ENCODE measurements at places on chromosomes 7 and 10.

- no peak for DNase-seq
Observed at GRCh38 chr7:158631574-158632195, 44.1 kb upstream of the PTPRN2 start.

DNA sequence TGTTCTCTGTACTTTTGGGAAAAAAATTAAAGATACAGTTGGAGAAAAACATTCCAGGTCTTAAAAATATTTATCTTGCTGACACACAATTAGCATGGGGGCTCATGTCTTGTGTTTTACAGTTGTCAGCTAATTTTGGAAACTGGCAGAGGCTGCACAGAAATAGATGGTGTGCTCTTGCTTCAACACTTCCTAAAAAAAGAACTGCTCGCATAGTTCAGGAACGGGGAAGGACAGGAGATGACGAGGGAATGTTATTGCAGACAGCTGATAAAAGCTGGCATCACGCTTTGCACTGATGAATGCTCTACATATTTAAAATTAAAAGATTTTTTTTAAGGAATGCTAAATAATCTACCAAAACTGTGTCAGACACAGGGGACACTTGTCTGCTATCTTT is 103.5 kb upstream of the CELF2 start:
- no peak for DNase-seq

DNA sequence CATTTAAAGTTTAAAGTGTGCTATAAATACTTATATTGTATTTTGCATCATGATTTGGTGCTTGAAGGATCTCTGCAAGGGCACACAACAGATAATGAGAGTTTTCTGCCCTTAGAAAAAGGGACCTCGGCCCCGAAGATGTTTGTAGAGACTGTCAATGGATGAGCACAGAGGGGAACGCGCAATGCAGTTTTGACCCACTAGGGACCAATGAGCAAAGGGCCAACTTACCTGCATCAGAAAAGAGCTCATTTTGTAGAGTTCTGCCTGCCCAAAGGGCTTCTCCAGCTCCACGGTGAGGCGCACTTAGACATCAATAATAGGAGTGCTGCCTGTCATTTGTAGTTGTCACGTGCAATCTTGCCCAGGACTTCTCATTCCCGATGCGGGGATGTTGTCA is 91.1 kb downstream of the BUB3 start:
- no peak for DNase-seq

DNA sequence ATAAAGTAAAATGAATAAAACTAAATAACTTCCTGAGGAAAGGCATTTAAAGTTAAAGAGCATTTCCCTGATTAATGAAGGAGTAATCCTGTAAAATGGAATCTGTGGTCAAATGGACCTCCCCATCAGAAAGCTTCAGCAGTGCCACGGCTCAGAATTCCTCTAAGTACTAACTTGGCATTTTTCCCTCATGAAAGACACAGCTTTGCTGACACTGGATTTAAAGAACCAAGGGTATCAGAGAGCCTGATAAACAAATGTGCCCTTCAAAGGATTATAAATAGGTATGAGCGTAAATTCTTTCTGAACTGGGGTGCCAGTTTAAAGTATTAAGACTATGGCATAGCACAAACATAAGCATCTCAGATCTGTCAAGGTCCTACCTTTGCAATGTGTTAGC is 24.2 kb upstream of the RNF148 start:
- no peak for DNase-seq

DNA sequence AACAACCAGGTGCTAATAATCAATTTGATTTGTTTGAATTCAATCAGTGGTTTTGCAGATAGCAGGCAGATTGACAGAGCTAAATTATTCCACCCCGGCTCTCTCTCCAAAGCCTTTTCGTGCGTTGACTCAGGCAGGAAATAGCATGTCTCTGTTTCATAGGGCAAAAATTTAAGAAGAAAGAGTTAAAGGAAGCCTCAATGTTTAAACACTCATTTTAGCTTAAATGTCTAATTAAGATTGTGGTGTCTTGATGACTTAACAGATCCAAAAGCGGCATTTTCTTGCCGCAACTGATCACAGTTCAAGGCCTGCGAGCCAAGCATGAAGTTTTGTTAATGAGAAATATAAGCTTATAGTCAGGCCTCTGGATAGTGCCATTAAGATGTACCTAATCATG is 1051.1 kb upstream of the AUTS2 start:
- DNase-seq: no peak

DNA sequence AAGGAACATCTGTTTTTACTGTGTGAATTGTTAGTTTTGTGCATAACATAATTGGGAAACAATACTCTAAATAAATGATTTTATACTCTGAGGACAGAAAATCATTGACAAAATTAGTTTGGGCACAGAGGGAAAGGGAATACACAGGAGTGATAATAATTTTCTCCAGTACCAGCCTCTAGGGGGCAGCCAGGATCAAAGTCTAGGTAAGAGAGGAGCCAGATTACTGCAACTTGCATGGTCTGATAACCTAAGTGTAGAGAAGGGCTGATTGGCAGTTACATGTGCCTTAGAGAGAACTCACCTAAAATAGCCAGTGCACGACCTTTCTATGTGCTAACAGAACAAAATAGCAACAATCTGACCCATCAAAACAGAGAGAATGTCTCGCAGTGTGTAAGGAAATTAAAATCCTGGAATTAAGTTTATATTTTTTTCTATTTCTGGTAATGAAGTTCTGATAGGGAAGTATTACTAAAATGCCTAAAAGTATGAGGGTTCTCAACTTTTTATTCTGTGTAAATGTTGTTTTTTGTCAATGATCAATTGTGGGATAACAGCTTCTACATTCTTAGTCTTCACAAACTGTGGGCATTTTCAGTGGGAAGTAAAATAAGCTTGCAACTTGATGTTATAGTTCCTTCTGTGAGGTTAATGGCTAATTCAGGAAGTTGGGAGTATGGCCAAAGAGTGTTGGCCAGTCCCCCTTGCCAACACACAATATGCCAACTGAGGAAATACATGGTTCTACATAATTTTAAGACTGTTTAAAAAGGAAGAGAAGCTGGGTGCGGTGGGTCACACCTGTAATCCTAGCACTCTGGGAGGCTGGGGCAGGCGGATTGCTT is 66.4 kb downstream of the EXOC6 start:
- peak; percentile 53 for DNase-seq

GRCh38 chr7:131329176-131329570 is 1.5 kb downstream of the MKLN1 start:
- DNase-seq: no peak

- no peak for DNase-seq
Observed at GRCh38 chr7:118559207-118559606, 334.7 kb downstream of the ANKRD7 start.

- DNase-seq: no peak
Observed at GRCh38 chr10:37736120-37736519, 121.3 kb downstream of the ZNF248 start.

- no peak for DNase-seq
Observed at GRCh38 chr7:137130751-137131158, 212.8 kb downstream of the PTN start.

- DNase-seq: no peak
Observed at GRCh38 chr10:27188259-27188658, 33.1 kb downstream of the MASTL start.

- DNase-seq: peak; percentile 14
Observed at GRCh38 chr10:78312197-78313047, 278.8 kb downstream of the RPS24 start.

DNA sequence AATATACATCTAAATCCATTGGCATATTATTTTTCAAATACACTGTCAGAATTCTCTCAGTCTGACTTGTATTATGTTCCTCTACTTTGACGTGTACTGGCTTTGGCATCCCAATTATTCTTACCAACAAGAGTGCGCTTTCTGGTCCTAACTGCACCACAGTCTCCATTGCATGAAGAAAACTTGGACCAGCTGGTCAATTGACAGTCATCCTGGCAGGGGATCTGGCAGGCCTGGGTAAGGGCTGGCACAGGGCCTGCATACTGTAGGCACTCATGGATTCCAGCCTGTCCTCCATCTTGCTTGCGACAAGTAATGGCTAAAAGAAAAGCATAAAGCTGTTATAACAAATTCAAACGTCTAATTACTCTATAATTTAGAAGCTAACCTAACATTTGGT is 384.9 kb downstream of the THSD7A start:
- DNase-seq: no peak

GRCh38 chr10:98474628-98475027 is 27.9 kb upstream of the HPS1 start:
- no peak for DNase-seq

DNA sequence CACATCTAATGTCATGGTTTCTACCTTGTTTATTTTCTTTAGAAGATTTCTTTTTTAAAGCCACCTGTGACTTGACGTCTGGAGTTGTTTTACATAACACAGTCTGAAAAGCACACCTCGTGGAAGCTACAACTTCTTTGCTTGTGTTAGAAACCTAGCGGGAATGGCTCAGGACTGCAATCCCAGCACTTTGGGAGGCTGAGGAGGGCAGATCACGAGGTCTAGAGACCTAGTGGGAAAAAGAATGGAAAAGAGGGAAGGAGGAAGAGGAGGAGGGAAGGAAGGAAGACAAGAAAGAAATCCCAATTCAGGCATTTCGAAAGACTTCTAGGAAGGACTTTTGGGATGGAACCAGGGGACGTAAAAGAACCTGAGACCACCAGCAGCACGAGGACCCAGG is 146.3 kb upstream of the CELF2 start:
- no peak for DNase-seq

- DNase-seq: no peak
Observed at GRCh38 chr7:123945938-123946337, 20.9 kb downstream of the SPAM1 start.

DNA sequence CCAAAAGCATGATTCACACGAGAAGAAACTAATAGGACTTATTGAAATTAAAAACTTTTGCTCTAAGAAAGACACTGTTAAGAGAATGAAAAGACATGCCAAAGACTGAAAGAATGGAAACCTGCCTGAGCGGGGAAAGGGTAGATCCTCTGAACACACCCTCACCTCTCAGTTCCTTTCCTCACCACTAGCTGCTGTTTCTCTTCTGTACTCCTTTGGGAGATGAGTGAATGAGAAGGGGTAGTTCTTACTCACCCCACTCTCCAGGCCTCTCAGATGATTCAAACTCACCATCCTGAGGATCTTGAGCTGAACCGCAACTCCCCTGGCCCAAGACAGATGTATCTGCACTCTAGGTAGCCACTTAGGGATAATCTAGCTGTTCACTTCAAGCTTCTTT is 41.9 kb downstream of the IQUB start:
- no peak for DNase-seq

DNA sequence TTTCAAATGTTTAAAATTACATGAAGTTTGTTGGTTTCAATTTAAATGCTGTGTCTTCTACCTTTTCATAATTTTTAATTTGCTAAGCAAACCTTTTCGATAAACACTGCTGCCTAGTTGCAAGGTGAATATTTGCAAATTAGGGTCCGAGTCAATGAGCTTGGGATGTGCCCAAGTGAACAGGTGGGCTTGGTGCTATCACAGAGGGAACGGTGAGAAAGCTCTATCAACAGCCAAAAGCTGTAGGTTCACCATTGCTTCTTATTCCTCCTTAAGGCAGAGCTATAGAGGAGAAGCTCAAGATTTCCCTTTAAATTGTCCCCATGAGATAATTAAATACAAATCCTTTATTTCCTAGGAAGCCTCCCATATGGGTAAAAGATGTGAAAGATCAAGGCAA is 245.3 kb upstream of the CELF2 start:
- DNase-seq: no peak

DNA sequence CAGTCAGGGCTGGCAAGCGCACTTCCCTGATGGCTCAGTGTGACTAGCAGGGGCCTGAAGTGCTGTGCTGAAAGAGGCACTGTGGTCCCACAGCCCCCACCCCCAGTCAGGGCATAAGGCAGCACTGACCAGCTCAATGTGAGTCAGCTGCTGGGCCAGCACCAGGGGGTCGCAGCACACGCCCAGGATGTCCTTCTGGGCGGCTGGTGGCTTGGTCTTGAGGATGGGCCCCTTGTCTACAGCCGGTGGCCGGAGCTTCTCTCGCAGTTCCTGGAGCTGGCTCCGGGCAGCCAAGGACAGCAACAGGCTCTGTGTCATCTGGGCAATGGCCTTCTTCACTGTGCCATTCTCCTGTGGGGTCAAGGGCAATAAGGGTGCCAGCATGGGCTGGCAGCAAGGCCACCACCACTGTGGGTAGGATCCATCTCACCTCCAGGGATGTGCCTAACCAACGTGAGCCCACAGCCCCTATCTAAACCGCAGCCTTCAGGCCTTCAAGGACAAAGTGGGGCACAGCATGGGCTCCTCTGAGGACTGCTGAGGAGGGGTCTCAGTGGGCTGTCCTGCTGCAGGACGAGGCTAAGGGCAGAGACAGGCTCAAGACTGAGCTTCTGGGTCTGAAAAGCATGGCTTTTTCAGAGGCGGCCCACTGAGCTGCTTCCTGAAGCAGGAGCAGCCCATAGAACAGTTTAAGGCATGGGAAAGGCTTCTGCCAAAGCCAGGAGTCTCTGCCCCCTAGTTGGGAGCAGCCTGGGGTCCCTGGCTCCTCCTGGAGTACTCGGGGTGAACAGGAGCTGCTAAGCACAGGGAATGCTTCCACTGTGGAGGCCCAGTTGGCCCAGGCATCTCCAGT is 62.5 kb downstream of the CSGALNACT2 start:
- no peak for DNase-seq

DNA sequence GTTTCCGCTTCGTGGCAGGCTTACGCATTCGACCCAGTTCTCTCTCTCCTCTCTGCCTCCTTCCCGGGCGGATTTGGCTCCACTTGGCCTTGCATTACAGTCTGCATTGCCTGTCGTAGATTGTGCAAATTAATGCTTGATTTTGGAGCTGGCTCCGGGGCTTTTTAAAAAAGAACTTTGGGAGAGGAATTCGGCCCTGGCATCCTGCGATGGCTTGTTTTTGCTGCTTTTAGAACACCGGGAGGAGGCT is 767 bp downstream of the EIF4EBP2 start:
- no peak for DNase-seq

- DNase-seq: no peak
Observed at GRCh38 chr7:151494298-151495284, 25.1 kb downstream of the RHEB start.

DNA sequence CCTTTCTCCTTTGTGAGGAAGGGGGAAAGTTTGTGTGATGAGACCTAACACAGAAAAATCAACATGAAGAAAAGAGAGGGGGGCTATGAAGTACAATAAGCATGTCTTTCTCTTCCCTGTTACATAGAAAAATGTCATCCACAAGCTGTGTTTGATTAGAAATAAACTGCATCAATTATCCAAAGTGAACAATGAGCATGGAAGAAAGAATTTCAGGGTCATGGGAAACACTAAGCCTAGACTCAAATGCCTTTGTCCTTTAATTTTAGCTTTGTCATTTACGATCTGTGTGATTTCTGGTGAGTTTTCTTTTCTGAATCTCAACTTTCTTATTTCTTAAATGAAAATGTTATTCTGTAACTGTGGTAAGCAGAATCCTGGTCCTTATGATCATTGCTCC is 121.0 kb downstream of the GNAI1 start:
- DNase-seq: no peak

GRCh38 chr7:69769826-69770225 is 171.6 kb downstream of the AUTS2 start:
- DNase-seq: no peak

All from H9 (cell line).